Stimulated activated CD8-positive, alpha-beta memory T cell treated with anti-CD3 and anti-CD28 coated beads, Interleukin-15, amount 100 ng/mL, for 48 hours (primary cell): ENCODE measurements at places on chromosomes 5 and 9.

DNA sequence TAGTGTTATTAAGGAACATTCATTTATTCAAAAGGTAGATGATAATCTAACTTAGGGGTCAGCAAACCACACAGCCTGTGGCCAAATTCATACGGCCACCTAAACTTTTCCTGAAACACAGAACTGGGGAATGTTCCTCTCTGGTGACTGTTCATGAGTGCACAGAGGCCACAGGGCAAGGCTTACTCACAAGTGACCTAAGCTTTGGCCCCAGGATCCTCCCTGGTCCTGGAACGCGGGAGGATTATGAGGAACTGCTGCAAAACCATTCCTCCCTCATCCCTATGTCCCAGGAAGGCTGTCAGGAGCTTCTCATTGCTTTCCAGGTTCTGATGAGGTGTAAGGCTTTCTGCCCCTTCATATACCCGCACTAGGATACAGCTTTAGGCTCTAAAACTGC, 397.6 kb downstream of the SEMA5A start:
- no peak for DNase-seq

- DNase-seq, result no peak
These were observed 74.0 kb downstream of the LNPEP start for GRCh38 chr5:97009921-97010320.

GRCh38 chr5:94746731-94747124, 128.3 kb downstream of the SLF1 start:
- DNase-seq, result no peak

DNA sequence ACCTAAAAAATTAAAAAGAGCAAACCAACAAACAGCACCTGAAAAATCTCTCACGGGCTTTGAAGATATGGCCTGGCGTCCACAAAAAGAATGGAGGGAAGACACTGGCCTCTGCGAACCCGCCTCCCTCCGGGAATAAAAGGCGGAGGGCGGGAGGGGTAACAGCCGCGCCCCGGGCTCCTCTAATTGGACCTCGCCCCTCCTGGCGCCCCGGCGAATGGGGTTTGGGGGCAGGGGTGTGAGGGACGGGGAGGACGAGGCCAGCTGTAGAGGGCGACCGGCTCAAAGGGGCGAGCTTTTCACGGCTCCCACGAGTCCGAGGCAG, 753 bp downstream of the FANCC start:
- DNase-seq, result peak; percentile 44

DNA sequence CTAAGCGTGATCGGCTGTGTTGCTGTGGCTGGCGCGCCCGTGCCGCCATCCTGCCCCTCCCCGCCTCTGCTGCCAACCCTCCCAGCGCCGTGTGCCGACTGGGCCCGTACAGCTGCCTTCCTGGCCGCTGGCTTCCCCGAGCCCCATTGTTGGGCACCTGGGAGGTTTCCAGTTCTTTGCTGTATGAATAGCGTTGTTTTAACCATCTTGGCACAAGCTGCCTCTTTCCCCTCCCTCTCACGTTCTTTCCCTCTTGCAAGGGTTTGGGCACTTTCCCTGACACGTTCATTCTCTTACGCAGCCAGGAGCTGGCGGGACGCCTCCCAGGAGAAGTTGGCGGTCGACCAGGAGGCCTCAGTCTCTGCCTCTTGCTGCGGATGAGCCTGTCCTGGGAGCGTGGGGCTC, 43.1 kb upstream of the RXRA start:
- no peak for DNase-seq

- no peak for DNase-seq
These were observed 37.9 kb downstream of the ARHGEF28 start for GRCh38 chr5:73663860-73664240.

- no peak for DNase-seq
These were observed 268.7 kb downstream of the IRX2 start for GRCh38 chr5:2482778-2483177.

- no peak for DNase-seq
These were observed at the start of gene FST for GRCh38 chr5:53480416-53481158. Gene FST (plus strand): TSS chr5:53480629. CDS start chr5:53480792, 163 bp downstream.

DNA sequence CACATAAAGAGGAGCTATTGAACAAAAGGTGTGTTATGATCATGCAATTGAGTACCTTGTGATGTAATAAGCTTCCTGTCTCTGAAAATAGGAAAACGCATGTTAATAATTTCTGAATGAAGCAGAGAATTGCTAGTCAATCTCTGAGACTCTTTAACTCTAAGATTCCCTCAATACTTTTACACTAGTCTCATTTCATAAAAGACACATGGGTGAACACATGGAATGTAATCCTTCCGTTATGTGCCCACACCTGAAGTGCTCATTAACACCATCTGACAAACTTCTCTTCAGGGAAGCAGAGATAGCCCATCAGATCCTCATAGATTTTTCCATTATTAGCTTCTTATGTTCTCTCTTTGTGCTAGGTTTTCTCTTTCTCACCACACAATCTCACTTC, 182.4 kb downstream of the TLR4 start:
- DNase-seq, result no peak

DNA sequence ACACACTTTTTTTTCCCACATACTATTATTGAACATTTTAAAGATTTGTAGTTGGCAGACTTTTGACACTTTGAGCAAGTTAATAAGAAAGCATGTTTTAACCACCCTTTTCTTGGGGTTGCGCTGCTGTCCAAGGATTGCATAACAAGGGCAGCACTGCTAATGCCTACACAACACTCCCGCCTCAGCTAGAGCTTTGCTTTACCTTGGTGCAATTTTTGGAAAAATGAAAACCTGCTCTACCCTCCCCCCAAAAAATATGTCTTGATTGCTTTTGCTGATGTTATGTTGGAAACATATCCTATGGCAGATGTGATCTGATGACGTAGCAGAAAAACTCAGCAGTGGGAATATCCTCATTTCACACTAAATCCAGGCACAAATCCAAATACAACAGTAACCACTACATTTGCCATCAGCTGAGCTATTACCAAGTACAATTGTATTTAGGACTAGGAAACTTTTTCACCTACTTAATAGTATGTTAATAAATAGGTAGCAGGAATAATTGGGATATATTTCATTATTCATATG, 51.5 kb downstream of the UBE2R2 start:
- DNase-seq, result no peak

DNA sequence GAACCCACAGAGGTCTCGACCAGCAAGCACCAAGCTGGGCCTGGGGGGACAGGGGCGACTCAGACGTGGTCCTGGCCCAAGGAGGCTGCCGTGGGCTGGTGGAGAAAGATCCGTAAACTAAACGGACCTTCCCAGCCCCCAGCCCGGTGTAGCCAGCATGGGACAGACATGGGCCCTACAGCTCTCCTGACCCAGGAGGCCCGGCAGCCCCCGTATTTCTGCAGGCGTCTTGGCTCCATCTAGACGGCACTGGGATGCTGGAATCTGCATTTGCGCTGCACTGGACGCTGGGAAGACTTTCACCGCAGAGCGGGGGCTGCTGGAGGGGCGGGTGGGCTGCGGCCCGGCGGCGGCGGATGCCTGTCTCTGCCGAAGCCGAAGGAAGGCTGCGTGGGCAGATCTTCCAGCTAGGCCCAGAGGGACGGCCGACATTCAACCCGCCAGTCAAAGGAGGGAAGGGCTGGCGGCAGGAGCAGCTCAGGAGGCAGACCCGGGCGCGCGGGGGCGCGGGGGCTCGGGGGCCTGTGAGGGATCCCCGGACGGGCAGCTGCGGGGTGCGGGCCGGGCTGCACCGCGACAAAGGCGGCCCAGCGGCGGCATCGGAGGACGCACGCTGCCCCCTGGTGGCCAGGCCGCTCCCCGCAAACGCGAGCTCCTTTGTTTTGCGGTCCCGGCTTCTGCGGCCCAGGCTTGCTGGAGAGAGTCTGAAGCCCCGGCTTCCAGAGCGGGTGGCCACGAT, 266.2 kb downstream of the NSG2 start:
- DNase-seq, result peak; percentile 23

- DNase-seq, result no peak
These were observed 62.4 kb downstream of the HMHB1 start for GRCh38 chr5:143874312-143874711.
